ENCODE measurements at places on chromosomes 12 and 14.
A peak's percentile ranks its signal among the peaks of the same experiment; 100 is the strongest.

- no peak for DNase-seq
Observed at GRCh38 chr12:25794571-25794970, 163.9 kb upstream of the RASSF8 start.

DNA sequence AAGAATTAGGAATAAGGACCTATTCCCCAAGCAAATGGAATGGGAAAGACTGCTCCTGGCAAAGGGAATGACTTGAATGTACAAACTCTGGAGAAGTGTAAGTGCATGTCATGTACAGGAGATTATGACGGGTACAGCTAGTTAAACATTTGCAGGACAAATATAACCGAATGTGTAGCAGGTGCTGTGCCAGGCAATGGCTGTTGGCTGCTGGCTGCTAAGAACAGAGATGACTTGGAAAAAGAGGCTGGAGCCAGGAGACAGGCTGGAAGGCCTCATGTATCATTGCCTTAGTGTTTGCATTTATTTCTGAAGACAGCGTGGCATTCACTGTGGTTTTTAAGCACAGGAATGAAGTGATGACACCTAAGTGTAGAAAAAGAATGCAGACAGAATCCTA, 136.8 kb downstream of the TTC8 start:
- no peak for DNase-seq

GRCh38 chr12:130872179-130873096, 572 bp downstream of the RAN start:
- DNase-seq: peak; percentile 78

DNA sequence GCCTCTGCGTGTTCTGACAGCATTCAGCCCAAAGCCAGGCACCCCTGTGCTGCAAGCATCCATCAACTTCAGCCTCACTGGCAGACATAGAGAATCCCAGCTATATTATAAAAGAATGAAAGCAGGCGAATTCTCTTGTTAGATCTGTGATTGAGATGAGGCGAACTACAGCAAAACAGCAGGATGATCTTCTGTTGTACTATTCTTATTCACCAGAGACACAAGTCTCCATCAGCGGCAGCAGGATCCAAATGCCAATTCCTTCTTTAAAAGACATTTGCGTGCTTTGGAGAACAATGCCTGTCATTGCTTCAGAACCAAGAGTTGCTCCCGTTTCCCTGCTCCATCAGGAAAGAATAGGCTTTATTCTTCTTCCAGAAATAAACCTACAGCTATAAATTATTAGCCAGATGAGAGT, 188.9 kb downstream of the SLC41A2 start:
- no peak for DNase-seq

DNA sequence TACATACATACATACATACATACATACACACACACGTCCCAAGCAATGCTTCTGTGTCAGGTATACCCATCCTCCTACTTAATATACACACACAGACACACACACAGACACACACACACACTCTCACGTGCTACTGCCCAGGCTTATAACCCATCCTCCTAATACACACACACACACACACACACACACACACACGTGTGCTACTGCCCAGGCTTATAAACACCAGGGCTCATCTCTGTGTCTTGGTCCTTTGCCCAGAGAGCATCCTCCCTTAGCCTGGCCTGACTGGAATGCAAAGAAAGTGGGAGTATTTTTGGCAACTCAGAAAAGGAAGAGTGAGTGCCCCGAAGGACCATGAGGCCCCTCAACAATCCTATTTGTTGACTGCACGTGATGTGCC, 129.0 kb downstream of the RBM19 start:
- DNase-seq: no peak

DNA sequence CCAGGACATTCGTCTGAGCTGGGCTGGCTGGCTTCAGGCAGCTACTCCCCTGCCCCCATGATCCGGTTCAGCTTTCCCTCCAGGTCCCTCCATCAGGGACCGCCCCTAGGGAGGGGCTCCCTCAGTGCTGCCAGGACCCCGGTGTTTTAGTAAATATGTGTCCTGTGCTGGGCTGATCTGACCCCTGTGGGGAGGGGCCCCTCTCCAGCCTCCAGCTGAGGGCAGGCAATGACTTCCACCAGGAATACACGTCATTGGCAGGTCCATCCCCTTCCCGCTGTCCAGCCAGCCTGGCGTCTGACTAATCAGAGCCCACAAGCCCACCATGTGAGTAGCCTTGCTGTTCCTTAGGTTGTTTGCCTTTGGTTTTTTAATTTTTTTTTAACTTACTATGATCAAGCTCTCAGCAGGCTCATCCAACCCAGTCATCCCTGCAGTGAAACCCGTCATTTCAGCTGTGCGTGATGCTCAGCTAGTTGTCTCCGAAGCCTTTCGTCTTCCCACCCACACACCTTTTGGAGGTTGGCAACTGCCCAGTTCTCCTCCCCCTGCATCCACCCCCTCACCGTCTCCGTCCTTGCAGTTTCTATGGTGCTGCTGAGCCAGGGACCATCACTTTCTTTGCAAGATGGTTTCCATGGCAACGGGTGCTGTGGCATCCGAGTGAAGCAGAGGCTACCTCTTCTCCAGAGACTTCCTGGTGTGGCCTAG, 16.0 kb upstream of the SERPINA4 start:
- DNase-seq: no peak

DNA sequence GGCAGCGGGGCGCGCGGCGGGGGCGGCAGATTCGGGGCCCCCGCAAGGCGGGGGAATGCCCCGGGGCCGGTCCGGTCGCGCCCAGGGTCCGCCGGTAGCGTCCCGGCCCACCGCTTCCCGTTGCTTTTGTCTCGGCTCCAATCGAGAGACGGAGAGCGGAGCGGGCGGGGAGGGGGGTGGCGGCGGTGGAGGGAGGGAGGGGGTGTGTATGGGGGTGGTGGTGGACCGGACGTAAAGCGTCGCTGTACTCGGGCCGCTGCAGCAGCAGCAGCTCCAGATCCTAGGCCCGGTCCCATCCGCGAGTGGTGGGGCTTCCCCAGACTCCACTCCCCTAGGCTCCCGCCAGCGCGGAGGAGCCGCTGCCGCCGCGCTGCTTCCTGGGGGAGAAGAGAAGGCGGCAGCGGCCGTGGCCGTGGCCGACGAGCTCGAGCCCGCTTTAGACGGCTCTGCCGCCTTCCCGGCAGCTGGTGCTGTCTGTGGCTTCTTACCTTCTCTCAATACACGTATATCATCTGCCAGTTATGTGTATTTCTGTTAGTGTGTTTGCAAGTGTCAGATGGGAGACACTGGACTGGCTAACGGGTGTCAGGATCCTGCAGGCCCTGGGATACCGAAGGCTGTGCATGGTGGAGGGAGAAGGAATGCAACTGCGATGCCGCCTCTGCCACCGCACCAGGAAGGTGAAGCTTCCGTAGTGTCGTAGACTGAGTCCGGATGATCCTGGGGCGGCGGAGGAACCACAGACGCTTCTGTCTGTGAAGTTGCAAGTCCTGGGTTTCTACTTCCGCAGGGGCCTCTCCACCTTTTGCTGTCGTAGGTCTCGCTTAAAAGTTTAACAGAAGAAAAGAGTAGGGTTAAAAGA, 508 bp downstream of the CNOT2 start:
- DNase-seq: peak; percentile 88

DNA sequence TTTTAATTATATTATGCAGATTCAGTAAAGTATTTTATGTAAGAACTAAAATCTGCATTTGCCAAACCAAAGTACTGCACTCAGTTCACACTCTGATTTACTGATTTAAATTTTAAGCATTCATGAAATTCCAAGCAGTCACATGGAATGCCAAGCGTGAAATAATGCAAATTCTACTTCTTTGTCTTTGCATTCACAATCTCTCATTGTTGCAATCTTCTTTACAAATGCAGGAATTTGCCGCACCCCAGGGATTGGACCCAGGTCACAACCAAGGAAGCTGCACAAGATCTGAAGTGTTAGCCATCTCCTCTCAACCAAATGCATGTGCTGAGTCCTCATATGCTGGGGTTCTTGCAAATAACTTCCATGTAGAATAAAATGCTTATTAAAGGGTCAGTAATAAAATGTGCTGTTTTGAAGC, 71.9 kb downstream of the TUNAR start:
- no peak for DNase-seq

DNA sequence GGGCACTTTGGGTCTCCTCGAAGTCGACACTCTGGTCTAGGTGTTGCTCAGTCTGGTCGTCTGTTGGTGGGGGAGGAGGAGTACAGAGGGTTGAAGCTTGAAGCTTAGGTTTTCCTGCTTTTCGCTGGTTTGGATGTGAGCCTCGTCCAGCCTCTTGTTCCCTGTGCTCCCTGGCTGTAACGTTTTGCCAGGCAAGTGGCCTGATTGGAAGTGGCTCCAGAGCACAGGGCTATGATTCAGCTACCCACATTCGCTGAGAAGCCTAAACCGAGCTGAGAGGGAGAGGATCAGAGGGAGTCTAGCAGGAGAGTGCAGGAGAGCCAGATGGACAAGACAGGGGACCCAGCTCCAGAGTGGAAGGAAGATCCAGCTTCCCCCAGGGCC, 6.1 kb downstream of the HOXC10 start:
- no peak for DNase-seq

DNA sequence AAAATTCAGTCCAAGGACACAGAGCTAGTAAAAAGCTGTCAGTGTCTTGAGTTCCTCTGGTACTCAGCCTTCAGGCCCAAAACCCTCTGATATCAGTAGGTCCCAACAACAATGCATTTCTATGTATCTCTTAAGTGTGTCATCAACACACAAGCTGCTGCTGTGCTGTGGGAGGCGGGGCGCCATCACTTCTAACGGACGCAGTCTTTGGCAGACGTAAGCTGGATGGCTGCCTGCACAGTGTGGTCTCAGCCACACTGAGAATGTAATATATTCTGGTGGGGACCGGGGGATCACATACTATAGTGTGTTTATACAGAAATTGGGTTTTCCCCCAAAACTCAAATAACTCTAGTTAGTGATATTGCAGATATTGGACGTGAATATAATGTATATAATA, 123.9 kb downstream of the SUDS3 start:
- DNase-seq: no peak

GRCh38 chr14:95480109-95480886, 36.2 kb downstream of the SYNE3 start:
- DNase-seq: no peak

- DNase-seq: no peak
Observed at GRCh38 chr12:15154103-15154502, 67.1 kb downstream of the RERG start.

- DNase-seq: no peak
Observed at GRCh38 chr14:65738339-65738738, 325.8 kb downstream of the FUT8 start.

Data from D341Med (cell line).